Epithelial cell of proximal tubule (primary cell): ENCODE measurements at places on chromosomes 13 and 19. TPM values are rescaled to one million over a fixed set of nuclear protein-coding genes. Genes with fewer than 3 reads are reported as not detected.

GRCh38 chr13:32362574-32362973 is 47.3 kb downstream of the BRCA2 start:
- no peak for DNase-seq

DNA sequence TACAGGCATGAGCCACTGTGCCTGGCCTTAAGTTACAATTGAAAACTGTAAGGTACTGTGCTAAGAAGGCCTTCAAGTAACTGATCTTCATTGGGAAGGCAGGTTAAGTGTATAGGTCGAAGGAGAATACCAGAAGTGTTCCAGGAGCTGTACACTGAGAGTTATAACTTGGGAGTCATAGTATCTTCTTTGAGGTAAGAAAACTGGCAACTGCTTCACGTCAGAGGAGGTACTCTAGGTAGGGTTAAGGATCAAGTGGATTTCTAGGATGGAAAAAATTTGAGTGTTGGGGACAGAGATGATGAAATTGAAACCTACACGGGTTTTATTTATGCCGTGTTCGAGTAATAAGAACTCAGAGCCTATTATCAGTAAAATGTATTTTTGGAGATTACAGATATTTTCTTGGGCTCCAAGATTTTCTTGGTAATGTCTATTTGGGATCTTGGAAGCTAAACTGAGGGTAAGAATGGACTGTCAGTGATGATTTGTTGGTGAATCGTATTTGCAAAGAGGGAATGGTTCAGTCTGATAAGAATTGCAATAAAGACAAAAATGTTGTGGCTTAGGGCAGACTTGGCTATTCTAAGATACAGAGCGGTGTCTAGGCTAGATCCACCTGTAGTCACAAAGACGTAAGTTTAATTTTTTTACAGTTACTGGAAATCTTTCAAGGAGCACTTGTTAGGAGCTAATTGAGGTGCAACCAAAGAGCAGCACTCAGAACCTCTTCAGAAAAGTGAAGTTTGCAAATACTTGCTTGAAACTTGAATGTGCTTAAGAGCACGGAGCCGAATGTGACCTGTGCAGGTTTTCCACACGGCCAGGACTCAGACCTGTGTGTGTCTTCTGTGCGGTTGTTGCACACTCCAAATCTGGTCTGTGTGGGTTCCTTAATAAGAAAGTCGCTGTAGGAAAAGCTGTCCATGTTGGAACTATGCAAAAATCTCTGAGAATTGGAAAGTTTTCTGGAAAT is 102.5 kb downstream of the URI1 start:
- no peak for DNase-seq

The SYT3 gene
- 0.58 TPM in 1 of 2 replicates, not detected in the other for total RNA-seq

GRCh38 chr13:20192158-20192835 is 441 bp downstream of the GJB2 start:
- DNase-seq: no peak

GRCh38 chr13:52405767-52406494 is at the start of gene THSD1:
TSS of gene THSD1 (minus strand) at chr13:52406172. CDS start at chr13:52402600, 3,572 bp downstream.
- DNase-seq: no peak

The SHANK1 gene
- 0.29 TPM in 1 of 2 replicates, not detected in the other for total RNA-seq

DNA sequence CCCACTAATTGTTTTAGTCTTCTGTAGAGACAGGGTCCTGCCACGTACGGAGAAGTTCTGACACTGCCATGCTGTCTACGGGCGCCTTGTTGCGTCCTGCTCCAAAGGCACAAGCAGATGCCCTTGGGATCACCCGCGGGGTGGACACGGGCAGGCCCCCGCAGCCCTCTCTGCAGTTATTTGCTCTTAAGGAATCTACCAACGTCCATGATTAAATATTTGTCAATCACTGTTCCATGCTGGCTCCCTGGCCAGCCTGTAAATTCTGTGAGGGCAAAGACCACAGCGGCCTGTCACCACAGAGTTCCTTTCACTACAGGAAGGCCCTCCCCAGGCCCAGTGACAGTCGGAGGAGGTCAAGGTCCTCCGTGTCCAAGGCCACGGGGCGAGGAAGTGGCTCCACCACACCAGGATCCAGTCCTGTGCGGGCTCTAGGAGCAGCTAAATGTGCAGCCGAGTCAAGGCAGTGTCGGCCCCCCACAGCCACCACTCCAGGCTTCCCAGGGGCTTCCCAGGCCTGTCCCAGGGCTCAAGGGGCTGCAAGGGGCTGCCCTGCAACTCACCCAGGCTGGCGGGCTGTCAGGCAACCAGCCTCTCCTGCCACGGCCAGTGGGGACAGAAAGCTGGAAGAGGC is 2.1 kb downstream of the RNF126 start:
- no peak for DNase-seq

The ZNF667 gene
- total RNA-seq: 3.0 and 6.1 TPM in 2 replicates

The ADGRE3 gene
- not detected in 2 replicates for total RNA-seq

DNA sequence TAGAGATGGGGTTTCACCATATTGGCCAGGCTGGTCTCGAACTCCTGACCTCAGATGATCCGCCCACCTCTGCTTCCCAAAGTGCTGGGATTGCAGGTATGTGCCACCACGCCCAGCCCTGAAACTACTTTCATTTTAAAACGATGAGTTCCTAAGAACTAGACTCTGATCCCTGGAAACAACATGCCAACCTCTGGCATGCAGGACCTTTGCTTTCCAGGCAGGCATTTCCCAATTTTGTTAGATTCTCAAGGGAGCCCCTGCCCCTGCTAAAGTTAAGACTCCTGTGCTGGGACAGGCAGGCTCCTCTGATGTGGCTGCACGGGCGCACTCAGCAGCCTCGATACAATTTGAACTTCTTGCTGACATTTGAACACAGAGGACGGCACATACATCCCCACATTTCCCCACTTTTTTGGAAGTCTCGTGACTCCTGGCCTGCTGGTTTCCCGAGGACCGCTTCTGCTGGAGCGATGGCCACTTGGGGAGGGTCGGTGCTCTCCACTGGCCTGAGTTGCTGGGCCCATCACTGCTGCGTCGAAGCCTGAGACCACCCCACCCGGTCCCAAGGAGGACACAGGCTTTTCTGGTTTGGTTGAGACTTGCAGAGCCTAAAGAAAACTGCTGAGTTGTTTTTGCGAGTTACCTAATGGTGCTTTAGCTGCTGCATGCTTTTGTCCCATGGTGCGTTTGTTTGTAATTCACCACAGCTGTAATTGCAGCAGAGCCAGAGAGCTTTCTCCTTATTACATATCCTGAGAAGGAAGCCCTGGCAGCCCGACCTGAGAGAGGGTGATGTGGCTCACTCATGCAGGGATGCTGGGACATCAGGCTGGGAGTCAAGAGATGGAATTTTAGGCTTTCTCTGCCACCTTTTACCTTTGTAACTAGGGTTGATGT is 8.2 kb downstream of the ATP11A start:
- no peak for DNase-seq

The ATP1A3 gene
- total RNA-seq: 0.36 TPM in 1 of 2 replicates, not detected in the other

The PTPRH gene
- 1.1 and 2.8 TPM in 2 replicates for total RNA-seq
